Stimulated activated naive CD4-positive, alpha-beta T cell treated with Interleukin-2 at 50 U/mL for 16 hours (primary cell): ENCODE measurements at places on chromosomes 16 and 17.

DNA sequence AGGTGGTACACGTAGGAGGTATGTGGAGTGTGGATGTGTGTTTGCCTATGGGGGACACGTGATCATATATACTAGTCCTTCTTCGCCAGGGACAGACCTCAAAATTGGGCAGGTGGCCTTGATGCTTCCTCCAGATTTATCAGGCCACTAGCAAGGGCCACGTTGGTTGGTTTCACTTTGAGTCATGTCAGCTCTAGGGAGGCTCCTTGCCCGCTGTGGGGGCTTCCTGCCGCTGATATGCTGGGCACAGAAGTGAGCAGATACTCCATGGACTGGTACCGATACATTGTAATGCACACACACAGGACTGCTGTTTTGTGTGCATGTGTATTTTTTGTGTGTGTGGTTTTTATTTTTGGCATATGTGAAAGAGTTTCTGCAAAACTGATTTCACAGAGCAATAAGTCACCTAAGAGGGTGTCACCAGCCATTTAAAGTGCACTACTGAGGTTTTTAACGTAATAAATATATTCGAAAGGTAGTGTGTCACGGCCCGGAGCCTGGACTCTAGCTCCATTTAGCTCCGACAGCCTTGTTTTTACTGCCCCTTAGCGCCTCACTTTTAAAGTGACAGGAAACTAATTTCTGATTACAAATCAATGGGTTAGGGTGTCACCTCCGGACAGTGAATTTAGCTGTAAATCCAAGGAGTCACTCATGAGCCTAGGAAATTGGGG lies 605.5 kb upstream of the SALL1 start:
- DNase-seq = no peak

DNA sequence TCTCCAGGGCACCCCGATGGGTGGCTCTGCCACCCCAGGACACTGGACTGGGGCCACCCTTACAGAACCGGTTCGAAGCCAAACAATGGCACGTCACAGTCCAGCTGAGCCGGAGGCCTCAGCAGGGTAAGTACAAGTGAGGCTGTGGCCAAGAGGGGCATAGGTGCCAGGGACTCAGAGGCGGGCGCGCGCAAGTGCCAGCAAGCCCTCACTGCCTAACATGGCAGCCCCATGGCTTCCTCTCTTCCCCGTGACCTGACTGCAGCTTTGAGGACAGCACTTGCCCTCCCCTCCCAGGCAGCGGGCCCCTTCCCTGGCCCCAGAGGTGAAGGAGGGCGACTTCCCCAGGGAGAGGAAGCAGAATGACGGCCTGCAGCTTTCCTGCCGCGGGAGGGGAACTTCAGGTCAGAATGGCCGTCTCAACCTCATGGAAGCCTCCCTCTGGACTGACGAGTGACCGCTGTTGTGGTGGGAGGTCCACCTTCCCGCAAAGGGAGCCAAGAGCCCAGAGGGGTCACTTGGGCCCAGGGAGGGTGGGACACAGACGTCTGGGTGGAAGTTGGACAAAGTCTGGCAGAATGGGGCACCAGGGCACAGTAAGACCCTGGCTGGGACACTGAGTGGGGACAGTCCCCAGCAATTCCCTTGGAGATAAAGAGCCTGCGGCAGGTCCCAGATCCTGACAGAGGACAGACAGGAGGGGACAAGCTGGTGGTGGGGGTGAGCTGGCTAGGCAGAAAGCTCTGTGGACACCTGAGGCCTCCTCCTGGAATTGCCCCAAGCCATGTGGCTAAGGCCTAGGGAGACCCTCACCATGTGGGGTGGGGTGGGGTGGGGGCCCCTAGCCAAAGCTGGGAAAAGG lies 52.1 kb upstream of the TOB1 start:
- DNase-seq = no peak

- no peak for DNase-seq
Observed at GRCh38 chr17:57675427-57676387, 69.4 kb downstream of the CCDC182 start.

DNA sequence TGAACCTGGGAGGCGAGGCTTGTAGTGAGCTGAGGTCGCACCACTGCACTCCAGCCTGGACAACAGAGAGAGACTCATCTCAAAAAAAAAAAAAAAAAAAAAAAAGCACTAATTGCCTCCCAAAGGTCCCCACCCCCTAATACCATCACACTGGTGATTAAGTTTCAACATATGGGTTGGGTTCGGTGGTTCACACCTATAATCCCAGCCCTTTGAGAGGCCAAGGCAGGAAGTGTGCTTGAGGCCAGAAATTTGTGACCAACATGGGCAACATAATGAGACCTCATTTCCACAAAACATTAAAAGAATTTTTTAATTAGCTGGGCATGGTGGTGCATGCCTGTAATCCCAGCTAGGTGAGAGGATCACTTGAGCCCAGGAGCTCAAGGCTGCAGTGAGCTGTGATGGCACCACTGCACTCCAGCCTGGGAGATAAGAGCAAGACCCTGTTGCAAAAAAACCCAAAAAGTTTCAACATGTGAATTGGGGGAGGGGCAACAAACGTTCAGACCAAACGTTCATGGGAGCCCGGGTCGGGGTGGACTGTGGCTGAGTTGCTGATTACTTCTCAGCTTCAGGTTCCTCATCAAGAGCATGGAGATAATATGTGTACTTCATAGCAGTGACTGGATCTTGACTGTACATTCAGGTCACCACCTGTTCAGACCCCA lies 62.1 kb upstream of the NOL11 start:
- no peak for DNase-seq

DNA sequence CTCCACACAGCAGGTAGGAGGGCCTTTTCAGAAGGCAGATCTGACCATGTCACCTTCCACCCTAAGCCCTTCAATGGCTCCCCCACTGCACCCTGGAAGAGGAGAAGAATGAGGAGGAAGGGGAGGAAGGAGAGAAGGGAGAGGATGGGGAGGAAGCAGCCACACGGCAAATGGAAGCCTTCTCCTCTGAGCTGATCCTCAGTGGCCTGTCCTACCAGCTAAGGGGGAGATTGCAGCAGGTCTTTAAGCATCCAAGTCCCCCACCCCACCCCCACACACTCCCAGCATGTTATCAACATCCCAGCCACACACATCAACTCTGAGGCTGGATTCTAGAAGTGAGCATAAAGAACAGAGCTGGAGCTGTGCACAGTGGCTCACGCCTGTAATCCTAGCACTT lies 46.2 kb upstream of the RBFOX3 start:
- no peak for DNase-seq

DNA sequence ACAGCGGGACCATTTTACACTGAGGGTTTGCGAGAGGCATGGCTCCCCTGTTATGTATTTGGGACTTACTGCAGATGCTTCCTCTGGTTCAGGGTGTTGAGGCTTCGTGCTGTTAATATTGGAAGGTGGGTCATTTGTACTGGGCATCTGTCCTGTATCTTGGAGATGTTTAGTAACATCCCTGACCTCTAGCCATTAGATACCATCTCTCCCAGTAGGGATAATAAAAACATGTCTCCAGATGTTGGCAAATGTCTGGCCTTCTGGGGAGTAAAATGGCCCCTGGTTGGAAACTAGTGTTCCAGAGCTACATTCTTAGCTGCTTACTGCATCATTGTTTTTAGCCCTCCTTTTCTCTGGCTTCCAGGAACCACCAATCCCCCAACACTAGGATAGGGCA lies 388.0 kb downstream of the WWOX start:
- no peak for DNase-seq

GRCh38 chr17:59355702-59356325 lies 24.4 kb downstream of the YPEL2 start:
- DNase-seq = no peak

GRCh38 chr16:81468269-81468902 lies 23.8 kb downstream of the CMIP start:
- no peak for DNase-seq

- DNase-seq = no peak
Observed at GRCh38 chr16:57352636-57353047, 5.9 kb upstream of the CCL22 start.

GRCh38 chr17:75344666-75345065 lies 55.4 kb upstream of the SLC25A19 start:
- peak; percentile 22 for DNase-seq

DNA sequence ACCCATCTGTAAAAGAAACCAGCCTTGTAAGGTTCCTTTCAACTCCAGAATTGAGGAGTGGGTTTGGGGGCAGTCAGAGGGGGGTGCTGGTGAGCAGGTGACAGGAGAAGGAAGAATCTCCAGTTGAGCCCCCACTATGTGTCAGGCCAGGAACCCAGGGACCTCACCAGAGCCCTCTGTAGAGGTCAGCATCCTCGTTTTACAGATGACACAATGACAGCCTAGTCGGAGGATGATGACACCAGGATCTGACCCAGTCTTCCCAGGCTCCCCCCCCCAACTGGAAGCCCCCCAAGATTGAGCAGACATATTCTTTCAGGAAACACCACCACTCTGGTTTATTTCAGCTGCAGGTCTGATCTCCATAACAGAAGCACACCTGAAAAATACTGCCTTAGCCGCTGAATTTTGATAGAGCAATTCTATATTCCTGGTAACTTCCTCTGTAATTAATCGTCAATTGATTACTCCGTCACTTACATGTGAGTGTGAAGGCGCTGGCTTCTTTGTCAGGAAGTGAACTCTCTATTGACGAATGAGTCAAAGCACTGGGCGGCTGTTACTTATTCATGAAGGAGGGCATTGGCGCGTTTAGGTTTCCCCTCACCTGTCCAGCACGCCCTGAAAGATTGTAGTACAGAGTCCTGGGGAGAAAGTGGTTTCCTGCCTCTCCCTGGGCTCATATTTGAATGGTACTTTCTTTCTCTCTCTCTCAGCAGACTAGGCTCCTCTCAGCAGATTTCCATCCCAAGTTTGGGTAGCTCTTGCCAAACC lies 21.2 kb downstream of the SOCS3 start:
- peak; percentile 17 for DNase-seq

DNA sequence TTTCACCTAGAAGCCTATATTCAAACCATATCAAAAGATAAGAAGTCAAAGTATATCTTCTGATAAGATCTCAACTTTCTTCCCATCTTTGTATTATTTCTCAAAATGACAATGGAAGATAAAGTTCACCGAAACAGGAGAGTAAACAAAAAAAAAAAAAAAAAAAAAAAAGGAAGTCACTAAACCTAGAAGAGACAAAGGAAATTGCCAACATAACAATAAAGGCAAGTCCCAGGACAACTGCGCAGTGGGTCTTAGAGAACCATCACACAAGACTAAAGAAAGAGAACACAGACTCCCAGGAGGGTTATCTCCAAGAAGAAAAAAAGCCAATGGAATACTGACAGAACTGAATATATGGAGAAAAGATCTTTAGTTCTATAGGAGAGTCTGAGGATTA lies 65.7 kb downstream of the SMURF2 start:
- no peak for DNase-seq

GRCh38 chr17:17683710-17684365 lies 2.6 kb downstream of the RAI1 start:
- no peak for DNase-seq

GRCh38 chr16:89422905-89423630 lies 67.3 kb downstream of the ANKRD11 start:
- DNase-seq = peak; percentile 63

- DNase-seq = no peak
Observed at GRCh38 chr17:49193513-49194296, 16.7 kb downstream of the GNGT2 start.

- peak; percentile 67 for DNase-seq
Observed at GRCh38 chr17:2054512-2055291, at the start of gene HIC1. TSS of gene HIC1 (plus strand) at chr17:2055103. CDS start at chr17:2056691, 1,588 bp downstream.

DNA sequence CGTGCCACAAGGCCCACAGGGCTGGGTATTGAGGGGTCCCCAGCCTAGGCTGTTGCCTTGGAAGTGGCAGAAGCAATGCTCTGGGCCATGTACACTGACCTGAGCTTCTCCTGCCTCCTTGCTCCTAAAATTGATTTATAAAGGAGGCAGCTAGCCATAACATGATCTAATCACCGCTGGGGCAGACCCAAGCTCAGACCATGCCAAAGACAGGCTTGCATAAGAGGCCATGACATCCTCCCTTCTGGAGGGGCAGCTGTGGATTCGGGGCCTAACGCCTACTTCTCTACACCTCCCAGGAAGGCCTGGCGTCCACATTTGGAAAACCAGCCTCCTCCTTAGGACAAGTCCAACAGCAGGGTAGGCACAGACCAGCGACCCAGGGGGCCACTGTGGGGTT lies 12.3 kb downstream of the HSD11B2 start:
- DNase-seq = no peak

DNA sequence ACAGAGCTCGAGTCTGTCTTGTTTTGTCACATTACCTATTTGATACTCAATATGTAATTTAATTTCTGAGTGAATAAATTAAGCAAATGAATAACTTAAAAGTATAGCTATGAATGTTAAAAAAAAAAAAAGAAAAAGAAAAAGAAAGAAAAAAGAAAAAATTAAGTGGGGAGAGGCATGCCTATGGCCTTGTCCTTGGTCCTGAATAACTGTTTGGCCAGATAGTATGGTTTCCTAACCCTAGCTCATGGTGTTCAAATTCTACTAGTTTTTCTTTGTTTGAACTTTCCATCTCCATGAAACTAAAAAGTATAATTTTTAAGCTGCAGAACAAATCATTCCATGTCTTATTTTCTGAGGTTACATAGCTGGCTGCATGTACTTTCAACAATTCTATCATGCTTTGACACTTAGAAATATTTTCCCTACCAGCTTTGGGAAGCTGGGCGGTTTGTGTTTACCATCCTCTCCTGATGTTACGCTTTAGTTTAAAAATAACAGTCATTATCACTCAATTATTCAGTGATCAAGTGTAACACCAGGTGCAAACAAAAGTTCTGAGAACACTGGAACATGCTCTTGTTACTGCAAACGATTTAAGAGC lies 31.8 kb downstream of the TOX3 start:
- no peak for DNase-seq

- no peak for DNase-seq
Observed at GRCh38 chr16:8850279-8850885, 18.4 kb downstream of the CARHSP1 start.

DNA sequence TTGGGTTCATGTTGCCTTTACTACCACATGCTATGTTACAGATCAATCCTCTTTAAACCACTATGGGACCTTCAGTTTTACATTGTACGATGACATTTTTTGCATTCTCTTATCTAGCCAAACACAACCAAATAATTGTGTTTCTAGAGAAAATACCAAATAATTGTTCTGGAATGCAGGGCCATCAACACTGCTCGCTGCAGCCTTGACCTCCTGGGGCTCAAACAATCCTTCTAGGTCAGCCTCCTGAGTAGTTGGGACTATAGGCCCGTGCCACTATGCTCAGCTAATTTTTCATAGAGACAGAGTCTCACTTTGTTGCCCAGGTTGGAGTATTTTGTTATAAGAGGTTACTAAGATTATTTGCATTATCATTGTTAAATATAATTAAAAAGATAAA lies 237.5 kb upstream of the PMFBP1 start:
- no peak for DNase-seq

DNA sequence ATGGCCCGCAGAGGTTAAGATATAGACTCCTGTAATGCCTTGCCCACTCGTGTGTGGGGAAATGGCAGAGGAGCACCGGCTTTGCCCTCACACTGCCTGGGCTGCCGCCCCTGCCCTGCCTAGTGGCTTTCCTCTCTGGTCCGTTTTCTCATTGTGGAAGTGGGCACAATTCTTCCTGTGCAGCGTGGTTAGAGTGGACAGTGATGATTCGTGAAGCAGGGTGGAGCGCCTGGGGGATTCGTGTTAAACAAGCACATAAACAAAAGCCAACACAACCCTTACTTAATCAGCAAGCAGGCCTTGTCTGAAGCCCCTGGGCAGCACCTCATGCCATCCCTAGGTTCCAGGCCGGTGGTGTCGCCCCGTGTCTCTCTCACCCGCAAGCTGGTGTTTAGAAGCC lies 269.7 kb downstream of the SEC14L1 start:
- DNase-seq = no peak

- DNase-seq = peak; percentile 1
Observed at GRCh38 chr17:50721194-50722010, 2.0 kb downstream of the LUC7L3 start.

- DNase-seq = no peak
Observed at GRCh38 chr17:64200080-64201032, 62.7 kb downstream of the TEX2 start.

- DNase-seq = no peak
Observed at GRCh38 chr17:66678061-66678460, 156.9 kb upstream of the CACNG5 start.
